Muscle of arm (tissue), 14 donors: ENCODE measurements at places on chromosomes 6 and 20. TPM values are rescaled to one million over a fixed set of nuclear protein-coding genes. Genes with fewer than 3 reads are reported as not detected.

SAMD10 gene
- 9.9 TPM for polyA plus RNA-seq

LTB gene
- polyA plus RNA-seq: 2.1 TPM

BNIP5 gene
- 0.05 TPM for polyA plus RNA-seq

FAM217A gene
- polyA plus RNA-seq: 0.68 TPM

NHLRC1 gene
- 2.5 TPM for polyA plus RNA-seq

SLC16A10 gene
- 4.7 TPM for polyA plus RNA-seq

CNR1 gene
- 2.4 TPM for polyA plus RNA-seq

GPR63 gene
- 2.4 TPM for polyA plus RNA-seq

DNA sequence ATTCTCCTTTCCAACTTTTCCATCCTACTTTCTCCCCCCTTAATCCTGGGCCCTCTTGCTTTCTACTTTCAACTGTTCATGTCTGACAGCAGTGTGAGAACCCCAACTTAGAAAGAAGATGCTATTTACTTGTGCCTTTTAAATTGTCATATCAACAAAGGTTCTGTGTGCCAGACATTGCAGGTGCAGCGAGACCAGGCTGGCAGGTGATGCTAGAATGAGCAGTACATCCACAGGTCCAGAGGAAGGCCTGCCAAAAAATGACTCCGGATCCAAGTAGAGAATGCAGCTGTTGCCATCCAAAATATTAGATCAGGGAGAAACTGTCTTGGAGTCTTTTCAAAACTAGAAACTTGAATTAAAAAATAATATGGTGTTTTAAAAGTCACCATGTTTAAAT is 510.5 kb downstream of the LMBRD1 start:
- peak; percentile 30 for DNase-seq

DNA sequence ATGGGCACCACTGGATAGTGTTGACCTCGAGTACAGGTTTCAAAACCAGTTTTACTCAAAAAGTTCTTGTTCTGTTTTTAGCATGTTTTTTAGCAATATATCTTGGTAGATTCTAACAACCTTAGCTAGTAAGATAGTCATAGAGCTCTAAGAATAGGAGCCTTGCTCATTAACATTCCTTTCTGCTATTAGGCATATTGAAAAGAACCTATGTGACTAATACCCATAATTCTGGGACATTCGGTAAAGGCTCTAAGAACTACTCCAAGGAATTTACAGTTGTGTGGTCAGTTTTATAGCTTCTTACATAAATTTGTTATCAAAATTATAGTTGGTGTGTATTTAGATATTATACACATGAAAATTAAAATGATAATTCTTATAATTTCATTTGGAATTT is 11.6 kb downstream of the SLC9A8 start:
- no peak for DNase-seq

DNA sequence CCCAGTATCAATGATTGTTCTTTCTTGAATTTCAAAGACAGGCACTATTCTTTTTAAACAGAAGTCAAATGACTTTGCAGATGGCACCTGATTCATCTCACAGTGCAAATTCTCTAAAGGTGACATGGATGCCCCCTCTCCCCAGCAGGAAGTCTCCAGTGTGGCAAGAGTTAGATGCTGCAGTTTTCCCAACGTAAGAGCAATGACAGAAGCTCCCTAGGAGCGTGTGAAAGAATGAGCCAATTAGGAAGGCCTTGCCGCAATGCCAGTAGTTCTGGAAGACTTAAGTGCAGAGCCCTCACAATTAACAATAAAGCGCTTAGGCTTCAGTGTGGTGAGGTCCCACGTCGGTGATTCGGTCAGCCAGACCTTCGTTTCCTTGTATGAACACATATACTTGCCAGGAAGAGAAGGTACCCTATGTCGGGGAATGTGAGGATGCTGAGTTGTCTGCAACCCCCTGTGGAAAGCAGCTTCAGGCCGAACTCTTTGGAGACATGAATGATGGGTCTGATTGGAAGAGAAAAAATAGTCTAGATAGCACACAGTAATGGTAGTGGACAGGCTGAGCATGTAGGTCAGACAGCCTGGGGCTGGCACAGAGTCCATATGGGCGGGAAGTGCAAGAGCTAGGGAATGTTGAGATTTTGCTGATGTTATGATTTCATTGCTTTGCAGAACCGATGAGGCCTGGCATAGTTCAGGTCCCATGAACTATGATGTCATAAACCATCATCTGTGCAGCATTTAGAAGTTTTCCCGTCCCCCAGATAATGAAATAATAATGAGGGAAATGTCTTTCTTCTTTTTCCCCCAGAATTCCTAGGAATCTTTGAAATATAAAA is 132.6 kb downstream of the PHACTR1 start:
- DNase-seq: no peak

GRCh38 chr6:839201-839600 is 146.3 kb upstream of the EXOC2 start:
- DNase-seq: no peak

DNA sequence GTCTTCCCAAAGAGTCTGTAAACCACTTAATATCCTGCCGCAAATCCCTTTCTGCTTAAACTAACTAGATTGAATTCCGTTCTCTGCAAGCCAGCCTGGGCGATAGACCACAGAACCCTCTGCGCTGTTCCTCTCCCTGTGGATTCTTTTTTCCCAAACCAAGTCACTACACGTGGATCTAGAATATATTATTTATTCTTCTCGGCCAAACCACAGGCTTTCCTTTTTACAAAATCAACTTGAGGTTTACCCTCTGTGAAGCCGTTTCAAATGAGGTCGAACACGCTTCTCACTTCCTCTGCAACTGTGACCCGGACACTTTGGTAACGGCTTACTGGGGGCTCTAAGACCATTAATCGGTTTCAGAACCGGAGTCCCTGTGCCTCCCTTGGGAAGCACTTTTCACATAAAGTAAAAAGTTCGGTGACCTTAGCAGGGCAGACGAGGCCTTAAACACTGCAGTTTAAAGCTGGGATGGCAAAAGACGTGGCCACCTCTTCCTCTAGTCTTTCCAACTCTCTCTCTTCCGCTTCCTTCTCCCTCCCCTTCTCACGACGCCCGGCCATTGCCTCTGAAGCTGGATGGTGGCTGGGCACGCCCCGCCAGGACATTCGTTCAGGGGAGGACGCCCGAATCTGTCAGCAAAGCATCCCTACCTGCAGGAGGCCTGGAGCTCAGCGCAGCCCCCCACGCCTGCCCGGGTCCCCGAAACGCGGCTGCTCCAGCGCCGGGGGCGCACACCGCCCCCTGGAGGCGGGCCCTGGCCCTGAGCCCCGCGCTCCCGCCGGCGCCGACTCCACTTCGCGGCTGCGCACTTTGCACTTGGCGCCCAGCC is 55.0 kb upstream of the FOXC1 start:
- peak; percentile 86 for DNase-seq

DNA sequence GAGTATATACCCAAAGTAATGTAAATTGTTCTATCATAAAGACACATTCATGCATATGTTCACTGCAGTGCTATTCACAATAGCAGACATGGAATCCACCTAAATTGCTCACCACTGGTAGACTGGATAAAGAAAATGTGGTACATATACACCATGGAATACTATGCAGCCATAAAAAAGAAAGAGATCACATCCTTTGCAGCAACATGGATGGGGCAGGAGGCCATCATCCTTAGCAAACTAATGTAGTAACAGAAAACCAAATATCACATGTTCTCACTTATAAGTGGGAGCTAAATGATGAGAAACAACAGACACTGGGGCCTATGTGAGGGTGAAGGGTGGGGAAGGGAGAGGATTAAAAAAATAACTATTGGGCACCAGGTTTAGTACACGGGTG is 11.5 kb upstream of the TMEM200A start:
- DNase-seq: no peak

DNA sequence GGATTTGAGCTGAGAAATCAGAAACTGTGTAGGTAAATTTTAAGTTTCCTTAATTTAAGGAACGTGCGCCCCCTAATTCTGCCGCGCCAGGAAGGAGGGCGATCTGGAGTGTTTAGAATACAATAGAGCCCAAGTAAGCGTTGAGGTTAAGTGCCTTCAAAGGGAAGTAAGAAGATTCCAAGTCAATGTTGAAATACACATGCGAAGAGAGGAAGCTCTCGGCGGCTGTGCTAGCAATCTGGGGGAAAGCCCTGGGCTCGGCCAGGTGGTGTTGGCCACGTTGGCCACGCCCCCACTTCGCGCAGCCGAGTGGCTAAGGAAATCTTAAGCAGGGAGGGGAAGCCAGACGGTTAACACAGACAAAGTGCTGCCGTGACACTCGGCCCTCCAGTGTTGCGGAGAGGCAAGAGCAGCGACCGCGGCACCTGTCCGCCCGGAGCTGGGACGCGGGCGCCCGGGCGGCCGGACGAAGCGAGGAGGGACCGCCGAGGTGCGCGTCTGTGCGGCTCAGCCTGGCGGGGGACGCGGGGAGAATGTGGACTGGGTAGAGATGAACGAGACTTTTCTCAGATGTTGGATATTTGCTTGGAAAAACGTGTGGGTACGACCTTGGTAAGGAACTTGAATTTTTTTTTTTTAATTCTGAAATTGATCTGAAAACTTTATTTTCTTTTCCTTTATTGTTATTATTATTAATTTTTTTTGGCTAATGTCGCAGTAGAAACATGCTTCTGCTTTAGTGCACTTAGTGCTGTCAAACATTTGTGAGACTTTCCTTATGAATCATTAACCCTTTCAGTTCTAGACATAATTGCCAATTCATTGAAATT is at the start of gene PRDM1:
PRDM1 (plus strand) TSS at position 353 of the 830 bp plus-strand sequence; CDS start at position 571, 218 bp downstream.
- DNase-seq: peak; percentile 52

DNA sequence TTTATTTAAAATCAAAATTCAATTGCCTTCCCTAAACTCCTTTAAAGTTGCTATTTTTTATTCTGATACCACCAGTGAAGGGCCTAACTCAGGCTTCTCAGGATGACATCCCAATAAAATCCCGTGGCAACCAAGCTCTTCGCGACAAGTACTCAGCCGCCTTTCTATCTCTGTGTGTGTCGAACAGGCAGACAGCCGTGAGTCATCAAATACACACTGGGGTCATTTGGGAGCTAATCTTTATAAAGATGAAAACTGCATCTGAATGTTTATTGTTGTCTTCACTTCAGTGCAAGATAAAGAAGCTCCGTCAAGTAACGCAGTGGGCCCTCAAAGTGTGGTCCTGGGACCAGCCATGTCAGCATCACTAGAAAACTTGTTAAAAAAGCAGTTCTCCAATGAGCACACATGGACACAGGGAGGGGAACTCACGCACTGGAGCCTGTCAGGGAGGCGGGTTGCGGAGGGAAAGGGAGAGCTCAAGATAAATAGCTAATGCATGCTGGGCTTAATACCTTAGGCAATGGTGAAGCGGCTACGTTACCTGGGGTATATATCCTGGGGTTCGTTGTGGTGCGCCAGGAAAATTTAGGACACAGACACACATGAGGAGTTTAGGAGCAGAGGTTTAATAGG is 119.3 kb downstream of the RNF144B start:
- no peak for DNase-seq

- peak; percentile 52 for DNase-seq
Observed at GRCh38 chr20:3407040-3407770, at the start of gene DNAAF9. Gene DNAAF9 (minus strand): TSS chr20:3407669. CDS start chr20:3407557, 112 bp downstream.

DNA sequence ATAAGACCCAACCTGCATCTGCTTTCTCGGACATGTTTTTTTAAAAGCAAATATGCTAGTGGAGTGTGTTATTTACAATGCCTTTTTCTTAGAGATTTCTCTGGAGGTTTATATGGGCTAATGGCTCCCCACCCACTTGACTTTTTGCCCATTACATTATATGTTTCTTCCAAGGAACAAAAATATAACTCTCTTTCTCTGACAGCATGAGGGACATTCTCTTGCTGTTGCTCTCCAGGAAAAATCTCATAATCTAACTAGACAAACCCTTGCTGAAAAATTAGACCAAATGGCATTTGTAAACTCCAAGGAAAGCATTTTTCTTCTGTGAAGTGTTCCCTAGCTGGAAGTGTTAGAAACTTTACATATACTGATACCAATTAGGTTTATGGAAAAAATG is 213.7 kb downstream of the PRL start:
- peak; percentile 80 for DNase-seq

GRCh38 chr6:111605100-111605751 is 452 bp downstream of the TRAF3IP2 start:
- peak; percentile 88 for DNase-seq
